ENCODE measurements at places on chromosomes 7 and 10. TPM values are rescaled to one million over a fixed set of nuclear protein-coding genes. Genes with fewer than 3 reads are reported as not detected.

The SEC61G gene
- total RNA-seq, result 114 TPM

The NAMPT gene
- total RNA-seq, result 157 TPM

The SAP25 gene
- total RNA-seq, result 1.1 TPM

The NPSR1 gene
- 1.2 TPM for total RNA-seq

The FAM25G gene
- 2.7 TPM for total RNA-seq

The THSD7A gene
- 1.7 TPM for total RNA-seq

The GPR85 gene
- not detected for total RNA-seq

The CADPS2 gene
- total RNA-seq, result 13.0 TPM

The SEMA3A gene
- total RNA-seq, result 3.4 TPM

The PLXDC2 gene
- 37.3 TPM for total RNA-seq
